ENCODE measurements at places on chromosomes 16 and 17. TPM values are rescaled to one million over a fixed set of nuclear protein-coding genes. Genes with fewer than 3 reads are reported as not detected.

GRCh38 chr16:47019568-47019967 lies 46.1 kb upstream of the DNAJA2 start:
- H3K4me3 ChIP-seq, result no peak overlapping the region
- no peaks in the 10 kb centered on the region for H3K36me3 ChIP-seq
- no peaks in the 10 kb centered on the region for H3K27me3 ChIP-seq

GRCh38 chr17:10117581-10118001 lies 80.8 kb downstream of the GAS7 start:
- H3K4me3 ChIP-seq, result no peak overlapping the region
- no peaks in the 10 kb centered on the region for H3K36me3 ChIP-seq
- H3K27ac ChIP-seq, result no peak overlapping the region
- peaks cover 94% of the 10 kb centered on the region for H3K4me1 ChIP-seq

DNA sequence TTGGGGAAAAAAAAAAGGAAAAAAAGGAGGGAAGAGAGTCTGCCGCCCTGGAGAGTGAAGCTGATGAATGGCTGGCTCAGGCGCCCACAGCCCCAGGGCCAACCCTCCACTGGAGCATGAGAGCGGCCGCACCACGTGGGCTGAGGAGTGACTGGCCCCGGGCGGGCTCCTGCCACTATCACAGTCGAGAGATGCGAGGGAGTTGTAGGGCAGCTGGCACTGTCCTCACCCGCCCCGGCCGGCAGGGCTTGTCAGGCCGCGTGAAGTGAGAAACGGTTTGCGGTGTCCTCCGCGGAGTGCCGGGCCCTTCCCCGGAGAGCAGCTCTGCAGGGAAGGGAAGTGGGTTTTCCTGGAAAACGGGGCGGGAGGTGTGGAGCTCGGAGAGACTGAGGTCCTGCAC lies 45.9 kb downstream of the JPH3 start:
- no peak for DNase-seq
- H3K27me3 ChIP-seq, result no peaks in the 10 kb centered on the region
- no peaks in the 10 kb centered on the region for H3K36me3 ChIP-seq
- H3K4me3 ChIP-seq, result no peak overlapping the region

- H3K4me3 ChIP-seq, result peak overlapping the region; percentile 42
- no peaks in the 10 kb centered on the region for H3K36me3 ChIP-seq
- DNase-seq, result peak; percentile 23
- H3K27ac ChIP-seq, result no peak overlapping the region
- H3K27me3 ChIP-seq, result no peaks in the 10 kb centered on the region
Measured at GRCh38 chr17:49358641-49359247, 3.3 kb downstream of the ZNF652 start.

GRCh38 chr16:27455700-27456099 lies 53.7 kb downstream of the IL21R start:
- H3K4me3 ChIP-seq, result no peak overlapping the region
- H3K36me3 ChIP-seq, result peaks cover under 1% of the 10 kb centered on the region
- DNase-seq, result no peak
- no peaks in the 10 kb centered on the region for H3K27me3 ChIP-seq

DNA sequence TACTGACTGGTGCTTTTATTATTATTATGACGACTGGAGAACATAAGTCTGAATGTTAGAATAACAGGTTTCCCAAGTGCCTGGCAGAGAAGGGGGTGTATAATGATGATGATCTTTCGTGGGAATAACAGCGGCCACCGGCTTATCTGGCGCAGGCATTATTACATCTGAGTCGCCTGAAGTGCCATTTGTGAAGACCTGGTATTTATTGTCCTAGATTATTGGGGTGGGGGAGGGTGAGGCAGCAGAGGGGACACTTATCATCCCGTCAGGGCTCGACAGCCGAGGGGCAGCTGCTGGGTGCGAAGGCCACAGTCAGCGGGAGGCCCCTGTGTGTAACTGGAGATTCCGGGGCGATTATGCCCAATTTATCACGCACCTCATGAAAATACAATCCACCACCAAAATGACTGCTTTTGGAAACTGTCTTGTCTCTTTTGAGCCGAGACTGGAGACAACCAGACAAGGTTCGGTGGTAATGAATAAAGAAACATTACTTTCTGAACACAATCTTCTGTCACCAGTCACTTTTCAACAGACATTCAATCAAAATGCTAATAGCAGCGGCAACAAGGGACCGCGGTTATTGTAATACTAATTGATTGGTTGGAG lies 199.3 kb downstream of the CCDC182 start:
- no peaks in the 10 kb centered on the region for H3K27me3 ChIP-seq
- H3K4me1 ChIP-seq, result no peaks in the 10 kb centered on the region
- H3K36me3 ChIP-seq, result no peaks in the 10 kb centered on the region
- H3K4me3 ChIP-seq, result no peak overlapping the region
- no peak for DNase-seq

GRCh38 chr16:87708881-87709638 lies 56.7 kb downstream of the KLHDC4 start:
- H3K4me1 ChIP-seq, result peaks cover 19% of the 10 kb centered on the region
- H3K27me3 ChIP-seq, result no peaks in the 10 kb centered on the region
- no peak overlapping the region for H3K27ac ChIP-seq
- H3K4me3 ChIP-seq, result no peak overlapping the region
- no peak for DNase-seq
- H3K36me3 ChIP-seq, result peaks cover 27% of the 10 kb centered on the region

GRCh38 chr17:56994009-56994792 lies 16.3 kb downstream of the SCPEP1 start:
- no peak overlapping the region for H3K27ac ChIP-seq
- no peaks in the 10 kb centered on the region for H3K4me1 ChIP-seq
- no peaks in the 10 kb centered on the region for H3K27me3 ChIP-seq
- H3K36me3 ChIP-seq, result no peaks in the 10 kb centered on the region
- H3K4me3 ChIP-seq, result no peak overlapping the region

- H3K27ac ChIP-seq, result no peak overlapping the region
- H3K4me1 ChIP-seq, result peaks cover 22% of the 10 kb centered on the region
- H3K27me3 ChIP-seq, result peaks cover 3% of the 10 kb centered on the region
- DNase-seq, result no peak
Measured at GRCh38 chr17:74270333-74270732, 3.7 kb upstream of the DNAI2 start.

- H3K27ac ChIP-seq, result no peak overlapping the region
- H3K27me3 ChIP-seq, result peaks cover 8% of the 10 kb centered on the region
- no peaks in the 10 kb centered on the region for H3K36me3 ChIP-seq
Measured at GRCh38 chr16:24611310-24611709, 71.9 kb downstream of the RBBP6 start.

DNA sequence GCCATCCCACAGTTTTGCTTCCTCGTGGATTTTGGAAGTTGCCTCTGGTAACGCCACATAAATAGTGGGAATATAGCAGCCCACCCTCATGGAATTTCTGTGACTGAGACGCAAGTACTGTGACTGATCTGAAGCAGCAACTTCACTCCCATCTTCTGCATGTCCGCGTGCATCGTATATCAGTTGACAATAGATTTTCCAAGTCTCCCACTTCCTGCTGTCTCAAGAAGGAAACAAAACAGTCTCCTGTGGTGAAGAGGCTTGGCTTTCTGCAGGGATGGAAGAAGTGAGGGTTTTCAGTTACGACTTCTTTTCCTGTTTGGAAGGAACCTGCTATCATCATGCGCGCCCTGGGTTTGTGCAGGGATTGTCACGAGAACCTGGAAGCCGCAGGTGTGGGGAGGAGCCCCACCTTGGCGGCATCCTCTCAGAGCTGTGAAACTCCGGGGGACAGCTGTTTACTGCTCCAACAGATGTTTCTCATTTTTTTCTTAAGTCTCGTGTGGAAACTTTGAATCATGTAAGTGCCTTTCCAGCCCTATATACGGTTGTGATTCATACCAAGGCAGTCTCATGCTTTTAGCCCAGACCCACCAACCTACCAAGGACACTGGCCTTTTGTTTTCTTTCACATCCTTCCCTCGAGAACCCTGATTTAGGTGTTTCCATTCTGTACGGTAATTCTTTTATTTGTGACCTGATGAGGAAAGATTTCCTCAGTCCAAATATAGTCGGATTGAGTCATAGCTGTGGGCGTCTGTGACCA lies 57.5 kb downstream of the WIPI1 start:
- peaks cover 32% of the 10 kb centered on the region for H3K4me1 ChIP-seq
- H3K27me3 ChIP-seq, result no peaks in the 10 kb centered on the region
- H3K36me3 ChIP-seq, result no peaks in the 10 kb centered on the region
- H3K4me3 ChIP-seq, result no peak overlapping the region
- H3K27ac ChIP-seq, result no peak overlapping the region

DNA sequence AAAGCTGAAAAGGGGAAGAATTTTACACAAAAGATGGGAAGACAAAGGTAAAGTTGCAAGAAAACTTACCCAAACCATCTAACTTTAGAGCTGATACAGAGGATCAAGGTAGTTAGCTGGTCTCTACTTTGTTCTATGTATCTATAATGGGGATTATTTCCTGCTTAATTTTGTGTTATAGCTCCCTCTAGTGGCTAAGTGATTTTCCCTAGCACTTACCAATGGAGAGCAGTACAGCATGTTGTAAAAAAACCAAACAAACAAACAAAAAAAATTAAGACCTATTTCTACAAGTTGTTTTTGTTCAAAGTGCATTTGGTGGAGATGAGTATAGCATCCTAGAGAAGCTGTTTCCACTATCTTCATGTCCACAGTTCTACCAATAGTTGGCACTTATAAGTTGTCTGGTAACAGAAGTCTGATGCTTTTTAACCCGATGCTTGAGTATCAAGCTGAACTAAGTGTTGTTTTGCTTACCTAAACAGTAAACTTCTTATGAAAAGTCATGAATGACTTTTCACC lies 7.5 kb downstream of the SRSF1 start:
- DNase-seq, result no peak
- no peak overlapping the region for H3K4me3 ChIP-seq
- H3K27me3 ChIP-seq, result no peaks in the 10 kb centered on the region

TBC1D3K gene
- total RNA-seq, result not detected

CDRT15L2 gene
- not detected for total RNA-seq
